ENCODE measurements at places on chromosomes 11 and 22.

- no peak for DNase-seq
Observed at GRCh38 chr11:128848815-128849455, 18.2 kb downstream of the KCNJ1 start.

DNA sequence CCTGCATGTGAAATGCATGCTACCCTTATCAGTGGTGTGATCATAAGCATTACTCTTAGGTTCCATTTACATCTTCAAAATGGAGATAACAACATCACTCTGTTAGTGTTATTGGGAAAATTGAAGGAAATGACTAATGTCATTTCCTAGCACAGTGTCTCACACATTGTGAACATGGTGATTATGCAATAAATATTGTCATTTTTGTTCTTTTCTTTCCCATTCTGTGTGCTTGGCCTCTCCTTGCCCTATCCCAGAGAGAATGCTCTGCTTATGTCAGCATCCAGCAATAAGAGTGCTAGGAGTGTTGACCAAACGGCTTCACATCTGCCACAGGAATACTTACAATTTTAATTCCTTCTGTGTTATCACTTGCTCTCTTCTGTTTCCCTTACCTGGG lies 1024.1 kb upstream of the CCDC90B start:
- no peak for DNase-seq

GRCh38 chr22:44225091-44225689 lies 44.5 kb downstream of the PARVG start:
- no peak for DNase-seq

GRCh38 chr22:36480941-36481392 lies 473 bp downstream of the TXN2 start:
- DNase-seq = no peak

DNA sequence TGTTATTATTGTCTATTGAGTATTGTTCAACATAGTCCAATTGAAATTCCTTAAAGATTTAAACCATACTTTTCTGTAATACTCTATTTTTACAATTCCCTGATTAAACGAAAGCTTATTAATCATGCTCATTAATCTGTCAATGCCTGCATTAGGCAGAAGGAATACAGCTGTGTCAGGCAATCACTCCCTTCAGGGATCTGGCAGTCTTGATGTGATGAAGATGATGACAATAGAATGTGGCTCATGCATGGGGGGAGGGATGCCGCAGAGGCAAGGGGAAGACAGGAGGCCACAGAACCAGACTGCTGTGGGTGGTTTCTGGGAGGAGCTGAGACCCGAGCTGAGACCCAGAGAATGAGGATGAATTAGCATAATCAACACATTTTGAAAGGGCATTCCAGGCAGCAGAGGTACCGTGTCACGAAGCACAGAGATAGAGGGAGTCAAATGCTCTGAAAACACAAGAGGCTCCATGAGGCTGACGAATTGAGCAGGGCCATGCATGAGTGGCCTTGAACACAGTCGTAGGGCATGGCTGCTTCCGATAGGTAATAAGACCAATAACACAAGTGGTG lies 1075.5 kb downstream of the OPCML start:
- DNase-seq = no peak

GRCh38 chr22:22068025-22068424 lies 85.4 kb upstream of the TOP3B start:
- DNase-seq = no peak

- no peak for DNase-seq
Observed at GRCh38 chr11:109769858-109770257, 323.3 kb upstream of the ZC3H12C start.

DNA sequence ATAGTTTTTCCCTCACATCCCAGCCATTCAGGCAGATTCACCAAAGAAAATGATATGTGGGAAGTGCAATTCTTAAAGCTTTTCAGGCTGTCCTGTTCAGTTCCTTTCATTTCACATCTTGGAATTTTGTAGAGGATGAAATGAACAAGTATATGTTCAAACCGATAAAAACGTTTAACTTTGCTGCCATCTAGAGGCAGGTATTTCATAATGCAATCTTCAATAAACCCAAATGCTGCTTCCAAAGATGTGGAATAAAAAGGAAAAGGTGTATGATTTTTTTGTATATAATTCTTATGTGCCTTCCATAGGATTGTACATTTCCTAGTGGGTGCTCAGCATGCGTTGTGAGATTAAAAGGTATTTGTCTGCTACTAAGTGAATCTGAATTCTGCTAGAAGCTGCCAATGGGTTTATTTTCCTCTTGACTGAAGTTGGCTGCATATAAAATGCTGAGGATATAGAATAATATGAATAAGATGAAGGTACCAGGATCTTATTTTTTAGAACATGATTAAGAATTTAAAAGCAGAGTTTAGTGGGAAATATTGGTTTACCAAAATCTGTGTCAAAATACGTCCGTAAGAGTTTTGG lies 199.3 kb downstream of the PGR start:
- peak; percentile 67 for DNase-seq

DNA sequence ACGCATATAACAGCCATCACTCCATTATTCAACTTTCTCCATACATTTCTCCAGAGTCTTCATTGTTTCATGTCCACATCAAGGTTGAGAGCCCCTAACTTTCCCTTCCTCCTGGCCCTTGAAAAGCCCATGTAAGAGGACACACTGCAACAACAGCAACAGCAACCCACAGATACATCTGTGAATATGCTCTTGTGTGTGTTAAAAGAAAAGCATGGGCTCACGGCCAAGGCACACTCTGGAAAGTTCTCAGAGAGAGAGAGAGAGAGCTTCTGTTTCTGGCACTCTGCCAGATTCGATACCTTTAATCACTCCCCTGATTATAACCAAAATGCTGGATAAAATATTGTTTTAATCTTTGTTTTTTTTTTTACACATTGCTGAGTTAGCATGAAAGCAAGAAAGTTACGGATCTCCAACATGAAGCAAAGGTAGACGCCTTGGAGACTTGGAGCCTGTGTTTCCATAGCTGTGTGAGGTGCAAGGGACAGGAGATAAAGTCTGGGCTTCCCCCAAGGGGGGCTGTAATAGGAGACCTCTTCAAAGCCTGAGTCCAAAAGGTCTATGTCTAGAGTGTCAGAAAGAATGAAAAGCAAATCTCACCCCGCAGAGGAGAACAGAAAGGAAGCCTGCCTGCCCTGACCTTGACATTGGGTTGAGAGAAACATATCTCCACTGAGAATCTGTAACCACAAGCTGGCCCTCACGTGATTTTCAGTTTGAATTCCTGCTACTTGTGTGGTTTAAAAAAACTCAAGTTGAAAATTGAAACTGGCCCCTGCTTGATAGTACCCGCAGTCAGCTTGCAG lies 33.7 kb upstream of the MPPED1 start:
- no peak for DNase-seq

DNA sequence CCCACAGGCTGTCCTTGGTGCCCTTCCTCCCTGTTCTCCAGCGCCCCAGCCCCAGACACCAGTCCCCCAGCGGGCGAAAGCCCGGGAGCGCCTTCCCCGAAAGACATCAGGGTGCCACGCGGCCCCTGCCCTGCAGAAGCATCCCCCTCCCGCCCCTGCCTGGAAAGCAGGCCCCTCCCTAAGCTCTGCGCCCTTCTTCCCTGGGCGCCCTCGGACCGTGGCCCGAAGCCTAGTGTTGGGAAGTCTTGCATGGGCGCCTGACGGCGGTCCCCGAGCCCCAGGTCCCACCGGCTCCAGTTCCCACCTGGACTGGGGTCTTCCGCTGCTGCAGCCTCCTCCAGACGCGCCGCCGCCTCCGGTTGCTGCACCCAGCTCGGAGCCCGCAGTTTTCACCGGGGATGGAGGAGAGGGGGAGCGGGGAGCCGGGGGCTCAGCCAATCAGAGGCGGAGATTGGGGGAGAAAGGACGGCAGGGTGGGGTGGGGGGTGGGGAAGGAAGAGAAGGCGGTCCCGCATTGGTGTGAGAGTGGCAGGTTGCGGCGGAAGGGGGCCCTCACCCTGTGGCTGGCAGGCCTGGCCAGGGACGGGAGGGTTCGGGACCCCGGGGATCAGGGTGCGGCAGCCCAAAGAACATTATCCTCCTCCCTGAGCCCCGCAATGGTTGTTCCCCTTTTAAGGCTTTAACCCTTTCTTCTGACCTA lies at the start of gene THY1:
TSS of gene THY1 (minus strand) at position 364 of the 700 bp plus-strand sequence. CDS start 2,267 bp downstream, outside the sequence.
- peak; percentile 45 for DNase-seq
